ENCODE measurements at places on chromosomes 16 and 17.

- DNase-seq = no peak
These were observed 4.6 kb upstream of the DRC7 start for GRCh38 chr16:57689762-57690558.

GRCh38 chr17:30824002-30824355 is 513 bp downstream of the CRLF3 start:
- DNase-seq = no peak

DNA sequence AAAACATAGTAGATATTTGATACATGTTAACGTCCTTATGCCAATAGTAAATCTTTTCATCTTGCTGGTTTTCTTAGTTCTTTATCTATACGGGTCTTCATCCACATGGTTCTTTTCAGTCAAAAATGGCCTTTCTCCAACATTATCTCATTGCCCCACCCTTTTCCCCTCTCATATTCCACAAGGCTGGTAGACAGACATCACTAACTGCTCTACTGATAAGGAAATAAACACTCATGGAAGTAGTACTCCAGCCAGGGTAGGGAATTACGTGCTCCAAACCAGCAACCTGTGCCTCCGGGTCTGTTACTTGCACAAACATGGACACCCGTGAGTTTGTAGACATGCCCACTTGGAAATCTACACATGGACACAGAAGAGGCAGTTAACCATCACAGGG is 141.4 kb downstream of the XYLT1 start:
- DNase-seq = no peak

DNA sequence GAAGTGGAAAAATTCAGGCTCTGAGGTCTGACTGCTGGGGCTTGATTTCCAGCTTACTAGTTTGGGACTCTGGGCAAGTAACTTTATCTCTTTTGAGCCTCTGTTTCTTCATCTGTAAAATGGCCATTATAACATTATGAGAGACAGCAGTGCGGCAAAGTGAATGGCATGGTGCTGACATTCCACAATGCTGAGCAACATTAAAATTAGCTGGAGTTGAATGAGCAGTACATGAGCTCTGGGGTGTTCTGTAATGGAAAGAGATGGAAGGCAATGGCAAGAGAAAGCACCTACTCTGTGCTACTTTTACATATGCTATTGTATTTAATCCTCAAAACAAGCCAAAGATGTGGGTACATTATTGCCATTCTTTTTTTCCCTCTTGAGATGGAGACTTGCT is 535.7 kb upstream of the CDH11 start:
- no peak for DNase-seq

- no peak for DNase-seq
These were observed 181.1 kb upstream of the HSBP1 start for GRCh38 chr16:83626676-83627075.

GRCh38 chr17:56909742-56910508 is 3.9 kb downstream of the TRIM25 start:
- DNase-seq = no peak

- DNase-seq = no peak
These were observed 7.1 kb upstream of the SLC5A11 start for GRCh38 chr16:24838554-24839266.

- DNase-seq = no peak
These were observed 1074.6 kb upstream of the RBFOX1 start for GRCh38 chr16:6258056-6258455.

DNA sequence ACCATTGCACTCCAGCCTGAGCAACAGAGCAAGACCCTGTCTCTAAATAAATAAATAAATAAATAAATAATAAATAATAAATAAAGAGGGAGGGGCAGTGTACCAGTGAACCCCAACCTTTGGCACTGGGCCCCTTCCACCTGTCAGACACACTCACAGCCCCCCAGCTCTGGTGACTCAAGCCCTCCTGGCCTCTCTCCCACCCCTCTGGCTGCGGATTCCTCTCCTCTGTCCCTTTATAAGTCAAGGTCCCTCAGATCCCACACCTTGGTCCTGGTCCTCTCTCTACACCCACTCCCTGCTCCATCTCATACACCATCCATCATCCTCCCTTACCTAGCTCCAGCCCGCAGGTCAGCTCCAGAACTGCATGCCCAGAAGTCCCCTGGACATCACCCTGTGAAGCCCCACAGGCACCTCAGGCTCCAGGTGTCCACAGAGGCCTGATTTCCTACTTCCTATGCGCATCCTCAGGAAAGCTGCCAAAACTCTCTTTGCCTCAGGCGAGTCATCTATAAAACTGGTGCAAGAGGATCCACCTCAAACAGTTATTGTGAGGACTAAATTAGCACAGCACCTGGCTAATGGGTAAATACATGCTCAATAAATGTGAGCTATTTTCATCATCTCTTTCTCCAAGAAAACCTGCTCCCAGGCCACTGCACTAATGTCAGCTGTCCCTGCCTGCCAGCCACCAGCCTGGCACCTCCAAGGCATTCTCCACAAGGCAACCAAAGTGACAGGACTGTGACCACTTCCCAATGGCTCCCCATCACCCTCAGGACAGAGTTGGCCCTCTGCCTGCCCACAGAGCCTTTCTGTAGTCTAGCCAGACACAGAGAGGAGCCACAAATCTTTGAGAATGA is 46.8 kb downstream of the BEAN1 start:
- DNase-seq = no peak

GRCh38 chr17:11836508-11836907 is 160.8 kb downstream of the ZNF18 start:
- no peak for DNase-seq

DNA sequence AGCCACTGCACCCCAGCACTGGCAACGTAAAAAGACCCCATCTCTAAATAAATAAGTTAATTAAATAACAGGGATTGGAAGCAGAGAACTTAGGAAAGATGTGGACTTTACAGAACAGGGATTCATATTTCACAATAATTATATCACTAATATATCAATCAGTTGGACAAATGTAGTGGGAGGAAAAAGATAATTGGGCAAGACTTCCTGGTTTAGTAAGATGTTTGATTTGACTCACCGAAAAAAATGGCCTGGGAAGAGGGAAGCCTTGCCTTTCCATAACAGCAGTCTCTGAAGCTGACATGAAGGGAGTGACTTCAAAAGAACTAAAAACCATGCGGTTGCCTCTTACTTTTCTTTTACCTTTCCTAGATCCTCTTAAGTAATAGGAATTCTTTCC is 15.2 kb upstream of the C17orf78 start:
- no peak for DNase-seq

DNA sequence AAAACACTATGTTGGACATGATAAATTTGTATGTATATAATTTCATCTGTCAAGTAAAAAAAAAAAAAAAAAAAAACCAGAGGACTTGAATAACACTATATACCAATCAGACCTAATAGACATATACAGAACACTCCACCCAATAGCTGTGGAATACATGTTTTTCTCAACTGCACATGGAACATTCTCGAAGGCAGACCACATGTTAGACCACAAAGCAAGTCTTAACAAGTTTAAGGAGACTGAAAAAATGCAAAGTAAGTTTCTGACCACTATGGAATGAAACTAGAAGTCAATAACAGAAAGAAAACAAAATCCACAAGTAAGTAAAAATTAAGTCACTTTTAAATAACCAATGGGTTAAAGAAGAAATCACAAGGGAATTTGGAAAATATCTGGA is 8.4 kb upstream of the CNTNAP4 start:
- DNase-seq = no peak

DNA sequence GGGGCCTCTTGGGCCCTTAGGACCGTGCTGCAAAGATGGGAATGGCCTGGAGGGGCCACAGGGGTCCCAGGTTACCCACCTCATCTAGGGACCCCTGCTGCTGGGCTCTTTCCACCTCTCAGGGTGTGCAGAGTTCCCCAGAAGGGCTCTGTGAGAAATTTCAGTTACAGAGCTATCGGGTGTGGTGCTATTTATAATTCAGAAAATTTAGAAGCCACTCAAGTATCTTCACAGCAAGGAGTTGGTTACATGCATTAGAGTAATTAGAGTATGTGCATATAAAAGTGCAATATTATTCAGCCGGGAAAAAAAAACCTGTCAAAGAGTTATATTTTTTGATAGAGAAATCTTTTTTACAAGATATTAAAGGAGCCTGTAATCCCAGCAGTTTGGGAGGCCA is 18.9 kb downstream of the C16orf90 start:
- DNase-seq = no peak

- DNase-seq = no peak
These were observed 24.2 kb downstream of the MYO18A start for GRCh38 chr17:29155966-29156338.

- no peak for DNase-seq
These were observed 441.0 kb upstream of the SALL1 start for GRCh38 chr16:51592001-51592501.

DNA sequence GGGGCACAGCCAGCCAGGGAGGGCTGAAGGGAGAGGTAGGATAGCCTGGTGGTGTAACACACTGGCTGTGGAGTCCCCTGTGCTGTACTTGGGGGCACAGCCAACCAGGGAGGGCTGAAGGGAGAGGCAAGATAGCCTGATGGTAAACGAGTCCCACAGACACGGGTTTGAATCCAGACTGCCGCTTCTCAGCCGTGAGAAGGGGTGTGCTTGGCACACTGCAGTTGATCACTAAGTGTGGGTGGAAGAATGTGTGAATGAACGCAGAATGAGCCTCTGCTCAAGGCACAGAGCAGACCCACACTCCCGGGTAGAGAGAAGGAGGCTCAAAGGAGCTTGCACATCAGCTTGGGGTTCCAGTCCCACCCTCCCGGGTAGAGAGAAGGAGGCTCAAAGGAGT is 71.4 kb downstream of the TIMM22 start:
- DNase-seq = no peak

GRCh38 chr17:2594722-2595599 is 1.5 kb downstream of the PAFAH1B1 start:
- DNase-seq = no peak

DNA sequence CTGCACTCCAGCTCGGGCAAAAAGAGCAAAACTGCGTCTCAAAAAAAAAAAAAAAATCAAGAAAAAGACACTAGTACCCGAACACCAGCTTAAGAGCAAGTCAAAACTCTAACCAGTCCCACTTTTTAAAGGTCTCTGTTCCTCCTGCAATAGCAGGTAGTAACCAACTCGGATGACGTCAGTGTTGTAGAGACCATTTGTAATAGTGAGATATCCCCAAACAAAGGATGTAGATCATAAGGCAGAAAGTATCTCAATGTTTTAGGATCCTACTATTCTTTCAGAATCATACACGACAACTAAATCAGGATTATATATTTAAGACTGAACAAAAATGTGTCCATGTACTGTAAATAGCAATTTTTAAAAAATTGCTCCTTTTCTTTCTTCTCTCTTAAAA is 2.4 kb downstream of the JPT1 start:
- no peak for DNase-seq

GRCh38 chr17:6675201-6675825 is 23.8 kb downstream of the C17orf100 start:
- no peak for DNase-seq

GRCh38 chr16:9138731-9139501 is 47.5 kb downstream of the HAPSTR1 start:
- peak; percentile 64 for DNase-seq

GRCh38 chr16:55938126-55938525 is 63.0 kb upstream of the CES5A start:
- no peak for DNase-seq

GRCh38 chr16:28602529-28602928 is 5.7 kb upstream of the SULT1A2 start:
- DNase-seq = no peak

- DNase-seq = no peak
These were observed 27.4 kb upstream of the GINS2 start for GRCh38 chr16:85716022-85716679.

- DNase-seq = no peak
These were observed 68.8 kb upstream of the HSBP1 start for GRCh38 chr16:83738923-83739503.

DNA sequence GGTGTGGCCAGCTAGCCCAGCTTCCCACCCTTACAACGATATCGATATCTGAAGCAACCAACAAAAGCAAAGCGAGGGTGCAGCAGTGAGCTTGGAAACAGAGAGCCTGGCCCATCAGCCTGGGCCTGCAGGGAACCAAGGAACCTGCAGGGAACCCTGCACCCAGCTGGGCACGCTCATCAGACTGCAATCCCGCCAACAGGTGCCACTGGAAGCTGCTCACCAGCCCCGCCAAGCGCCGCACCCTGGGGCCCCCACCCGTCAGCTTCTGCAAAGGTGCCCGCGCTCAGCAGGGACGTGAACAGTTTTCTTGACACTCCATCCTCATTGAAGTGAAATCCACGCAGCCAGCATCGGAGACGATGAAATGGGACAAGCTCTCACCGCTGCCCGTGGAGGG is 250.7 kb downstream of the RBFOX3 start:
- no peak for DNase-seq

GRCh38 chr16:11914210-11915113 is 1.3 kb downstream of the GSPT1 start:
- peak; percentile 19 for DNase-seq

DNA sequence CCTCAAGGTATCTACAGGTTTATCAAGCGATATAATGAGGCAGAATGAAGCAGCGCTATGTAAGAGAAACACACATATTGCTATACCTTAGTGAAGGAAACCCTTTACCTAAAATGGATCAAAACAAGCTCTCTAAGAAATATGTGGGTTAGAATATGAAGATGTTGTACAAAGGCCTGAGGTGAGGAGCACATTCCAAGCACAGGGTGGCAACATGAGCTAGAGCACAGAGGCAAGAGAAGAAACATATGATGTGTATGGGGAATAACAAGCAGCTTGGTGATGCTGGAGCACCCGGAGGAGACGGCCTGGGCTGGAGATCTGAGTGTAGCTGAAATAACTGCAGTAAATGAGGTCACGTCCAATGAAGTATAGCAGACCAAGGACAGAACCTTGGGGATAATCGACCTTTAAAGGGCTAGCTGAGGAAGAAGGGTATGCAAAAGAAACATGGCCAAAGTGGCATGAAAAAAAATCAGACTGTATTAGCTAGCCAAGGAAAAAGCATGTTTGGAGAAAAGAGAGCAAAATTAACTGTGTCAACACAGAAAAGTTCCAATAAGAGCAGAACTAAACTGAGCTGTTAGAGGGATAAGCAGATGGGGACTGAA is 44.0 kb downstream of the MARVELD3 start:
- DNase-seq = no peak

DNA sequence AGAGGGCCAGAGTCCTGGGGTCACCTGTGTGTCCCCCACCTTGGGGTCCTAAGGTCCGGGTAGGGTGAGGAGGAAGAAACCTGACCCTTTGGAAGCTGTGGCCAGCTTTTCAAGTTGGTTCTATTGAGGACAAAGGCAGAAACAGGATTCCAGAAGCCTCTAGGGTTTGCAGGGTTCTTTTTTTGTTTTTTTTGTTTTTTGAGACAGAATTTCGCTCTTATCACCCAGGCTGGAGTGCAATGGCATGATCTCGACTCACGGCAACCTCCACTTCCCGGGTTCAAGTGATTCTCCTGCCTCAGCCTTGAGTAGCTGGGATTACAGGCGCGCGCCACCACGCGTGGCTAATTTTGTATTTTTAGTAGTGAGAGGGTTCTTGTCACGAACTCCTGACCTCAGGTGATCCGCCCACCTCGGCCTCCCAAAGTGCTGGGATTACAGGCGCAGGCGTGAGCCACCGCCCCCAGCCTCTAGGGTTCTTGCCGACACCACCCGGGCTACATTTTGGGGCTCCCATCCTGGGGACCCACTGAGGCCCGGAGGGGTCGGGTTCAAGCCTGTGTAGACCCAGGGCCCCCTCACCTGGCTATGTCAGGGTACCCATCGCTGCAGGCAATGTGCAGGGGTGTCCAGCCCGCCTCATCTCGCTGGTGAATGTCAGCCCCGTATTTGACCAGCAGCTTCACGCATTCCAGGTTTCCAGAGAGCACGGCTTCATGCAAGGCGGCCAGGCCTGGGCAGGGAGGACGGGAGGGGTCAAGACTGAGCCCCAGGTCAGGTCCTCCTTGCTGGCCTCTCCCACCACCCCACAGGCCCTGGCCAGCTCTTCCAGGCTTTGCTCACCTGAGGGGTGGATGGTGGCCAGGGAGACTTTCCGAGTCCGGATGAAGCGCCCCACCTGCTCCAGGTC is 674 bp downstream of the PPP1R27 start:
- no peak for DNase-seq

All from left ventricle myocardium inferior (tissue), 1 donor.